GM19239 (cell line): ENCODE measurements at places on chromosomes 2 and 18.

DNA sequence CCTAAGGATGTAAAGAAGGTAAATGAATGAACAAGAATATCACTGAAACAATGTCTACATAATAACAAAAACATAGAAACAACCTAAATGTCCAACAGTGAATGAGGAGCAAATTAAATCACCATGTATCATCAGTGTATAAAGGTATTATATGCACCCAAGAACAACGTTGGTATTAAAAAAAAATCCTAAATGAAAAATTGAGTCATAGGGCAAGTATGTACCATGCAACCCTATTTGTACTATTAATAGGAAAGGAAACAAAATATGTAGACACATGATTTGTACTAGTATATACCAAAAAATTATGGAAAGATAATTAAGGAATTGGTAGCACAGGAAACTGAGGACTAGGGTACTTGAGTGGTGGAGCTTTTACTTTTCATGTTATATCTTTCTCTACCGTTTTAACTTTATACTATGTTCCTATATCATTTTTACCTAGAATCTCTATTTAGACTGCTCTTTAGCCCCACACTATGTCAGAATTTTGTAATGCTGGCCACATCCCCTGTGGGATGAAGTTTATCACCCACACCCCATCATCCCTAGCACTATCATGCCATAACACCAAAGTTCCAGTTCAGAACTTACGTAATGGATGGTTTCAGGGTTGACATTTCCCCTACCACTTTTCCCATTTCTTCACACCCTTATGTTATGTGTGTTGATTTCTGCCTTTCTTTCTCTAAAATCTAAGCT, 25.6 kb downstream of the IKZF2 start:
- no peak for DNase-seq

DNA sequence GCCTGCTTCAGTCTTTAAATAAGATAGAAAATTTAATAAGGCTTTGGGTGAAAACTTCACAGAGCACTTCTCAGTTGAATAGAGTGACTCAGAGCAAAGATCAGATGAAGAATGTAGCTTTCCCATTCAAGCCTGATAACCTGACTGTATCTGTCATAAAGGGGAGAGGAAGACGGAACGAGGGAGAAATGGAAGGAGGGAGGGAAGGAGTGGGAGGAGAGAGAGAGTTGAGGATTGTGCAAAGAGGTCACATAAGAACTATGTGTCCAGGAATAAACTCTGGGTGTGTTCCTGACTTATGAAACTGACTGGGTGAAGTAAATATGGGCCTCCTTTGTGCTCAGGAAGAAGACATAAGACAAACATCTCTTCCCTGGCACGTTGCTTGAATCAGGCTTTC, 385.5 kb downstream of the LPIN1 start:
- DNase-seq, result no peak

- no peak for DNase-seq
Measured at GRCh38 chr18:389658-390357, 110.7 kb downstream of the COLEC12 start.

DNA sequence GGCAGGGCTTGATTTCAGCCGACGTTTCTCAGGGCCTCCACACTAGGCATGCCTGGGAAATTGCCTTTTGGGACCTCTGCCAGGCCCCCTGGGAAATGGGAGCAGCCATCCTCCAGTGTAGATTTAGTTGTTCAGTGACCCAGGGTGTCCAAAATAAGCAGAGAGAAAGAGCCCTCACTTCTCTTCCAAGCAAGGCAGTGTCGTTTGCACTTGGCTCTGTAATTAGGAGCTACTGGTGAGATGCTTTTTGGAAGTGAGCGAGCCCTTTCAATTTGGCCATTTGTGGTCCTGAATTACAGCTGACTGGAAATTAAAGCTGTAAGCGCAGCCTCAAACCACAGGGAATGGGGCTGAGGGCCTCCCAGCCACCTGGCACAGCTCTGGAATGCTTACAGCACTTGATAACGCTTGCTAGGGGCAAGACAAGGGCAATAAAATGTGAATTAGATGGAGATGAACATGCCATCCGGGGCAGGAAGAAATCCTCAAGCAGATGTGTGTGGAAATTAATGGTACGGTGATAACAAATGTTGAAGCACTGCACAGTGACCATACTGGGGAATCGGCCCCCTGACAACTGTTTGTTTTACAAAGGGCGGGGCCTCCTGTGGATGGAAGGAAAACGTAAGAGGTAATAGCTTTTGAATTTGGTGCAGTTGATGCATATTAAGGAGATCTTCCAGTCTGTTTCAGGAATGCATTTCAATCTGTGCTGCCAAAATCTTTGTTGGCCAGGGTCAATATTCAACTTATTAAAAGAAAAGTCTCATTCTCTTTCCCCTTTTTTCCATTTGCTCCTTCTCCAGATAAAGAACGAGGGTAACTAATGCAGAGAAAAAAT, 173.1 kb downstream of the UXS1 start:
- DNase-seq, result no peak

DNA sequence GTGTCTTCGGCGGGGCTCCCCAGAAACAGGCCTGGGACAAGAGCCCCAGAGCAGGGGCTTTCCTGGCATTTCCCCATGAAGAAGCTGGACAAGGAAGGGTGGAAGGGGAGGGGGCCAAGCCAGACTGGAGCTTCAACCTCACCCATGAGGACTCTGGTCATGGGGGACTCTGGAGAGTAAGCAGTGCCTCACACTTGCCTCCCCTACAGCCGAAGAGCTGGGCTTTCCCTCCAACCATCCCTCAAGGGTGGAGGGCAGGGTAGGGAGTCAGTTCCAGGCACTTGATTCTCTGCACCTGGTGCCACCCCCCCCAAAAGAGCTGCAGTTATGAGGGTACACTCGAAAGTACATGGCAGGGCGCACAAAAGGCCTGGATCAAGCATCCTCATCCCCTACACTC, 246.6 kb downstream of the TFCP2L1 start:
- DNase-seq, result no peak

GRCh38 chr2:240839152-240840143, 19.4 kb upstream of the KIF1A start:
- no peak for DNase-seq

- no peak for DNase-seq
Measured at GRCh38 chr2:182716650-182716979, 558 bp downstream of the DNAJC10 start.
